ENCODE measurements at places on chromosomes 7 and 10. TPM values are rescaled to one million over a fixed set of nuclear protein-coding genes. Genes with fewer than 3 reads are reported as not detected.
A peak's percentile ranks its signal among the peaks of the same experiment; 100 is the strongest.

DNA sequence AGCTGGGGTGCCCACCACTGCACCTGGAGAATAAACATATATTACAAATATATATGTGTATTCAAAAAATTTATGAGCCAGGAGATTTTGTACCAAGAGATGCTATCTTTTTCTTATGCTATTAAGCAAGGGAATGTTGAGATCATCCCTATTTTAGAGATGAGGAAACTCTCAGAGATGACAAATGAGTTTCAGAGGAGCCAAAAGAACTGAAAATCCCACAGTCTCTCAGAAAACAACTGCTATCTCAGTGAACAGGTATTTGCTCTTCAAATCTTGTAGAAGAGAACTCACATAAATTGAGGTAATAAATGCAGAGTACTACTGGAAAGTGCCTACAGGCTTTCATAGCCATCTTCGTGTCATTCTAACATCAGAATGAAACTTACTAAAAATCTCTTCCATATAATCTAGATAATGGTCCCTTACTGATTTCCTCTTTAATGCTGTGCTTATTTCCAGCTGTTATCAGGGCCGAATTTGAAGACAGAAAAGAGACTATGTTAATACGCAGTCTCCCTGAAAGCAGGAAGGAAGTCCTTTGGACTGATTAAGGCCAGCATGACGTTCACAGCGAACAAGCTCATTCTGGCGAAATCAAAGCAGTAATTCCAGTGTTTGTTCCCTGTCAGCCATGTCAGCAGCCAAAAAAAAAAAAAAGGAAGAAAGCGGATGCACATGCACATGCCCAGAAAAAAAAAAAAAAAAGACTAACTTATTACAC is 29.4 kb upstream of the ANAPC16 start:
- H3K27ac ChIP-seq = no peak overlapping the region
- H3K4me3 ChIP-seq = no peak overlapping the region
- DNase-seq = no peak
- H3K36me3 ChIP-seq = no peaks in the 10 kb centered on the region
- no peaks in the 10 kb centered on the region for H3K4me1 ChIP-seq

- no peaks in the 10 kb centered on the region for H3K4me1 ChIP-seq
- no peaks in the 10 kb centered on the region for H3K27me3 ChIP-seq
- H3K4me3 ChIP-seq = peak overlapping the region; percentile 39
- H3K36me3 ChIP-seq = no peaks in the 10 kb centered on the region
Observed at GRCh38 chr10:132306864-132307751, 642 bp downstream of the STK32C start.

GRCh38 chr10:78578929-78579328 is 489.8 kb upstream of the ZMIZ1 start:
- DNase-seq = no peak
- H3K27ac ChIP-seq = no peak overlapping the region
- H3K36me3 ChIP-seq = no peaks in the 10 kb centered on the region
- H3K4me3 ChIP-seq = no peak overlapping the region
- H3K27me3 ChIP-seq = no peaks in the 10 kb centered on the region

Gene AGAP6
- total RNA-seq = 12.7 TPM

GRCh38 chr7:139844779-139845442 is 15.8 kb downstream of the TBXAS1 start:
- no peak overlapping the region for H3K4me3 ChIP-seq
- H3K27ac ChIP-seq = no peak overlapping the region
- no peaks in the 10 kb centered on the region for H3K27me3 ChIP-seq
